Foreskin keratinocyte (primary cell): ENCODE measurements at places on chromosomes 1 and 21.

DNA sequence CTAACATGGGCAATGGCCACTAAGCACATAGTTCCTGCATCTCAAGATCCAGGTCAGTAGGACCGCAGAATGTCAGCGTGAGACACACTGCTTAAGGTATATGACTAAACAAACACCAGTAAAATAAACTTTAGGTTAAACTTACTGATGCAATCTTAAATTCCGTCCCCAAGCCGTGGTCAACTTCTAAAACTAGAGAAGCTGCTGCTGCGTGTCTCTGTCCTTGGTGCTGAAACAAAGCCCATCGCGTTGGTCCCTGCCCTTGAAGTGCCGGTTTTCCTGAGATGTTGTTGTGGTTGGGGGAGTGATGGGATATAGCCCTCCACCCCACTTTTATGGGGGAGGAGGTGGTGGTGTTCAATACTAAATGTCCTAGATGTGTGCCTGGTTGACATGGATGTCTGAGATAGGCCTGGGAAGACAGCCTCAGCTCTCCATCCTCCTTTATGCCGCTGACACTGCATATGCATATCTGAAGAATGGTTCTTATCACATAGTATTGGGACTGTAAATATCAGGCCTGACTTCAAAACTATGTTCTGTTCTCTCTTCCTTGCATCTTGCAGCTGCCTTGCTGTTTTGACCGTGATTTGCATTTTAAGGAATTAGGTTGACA is 72.0 kb upstream of the KCNA3 start:
- DNase-seq, result peak; percentile 44

- no peak for DNase-seq
These were observed 10.5 kb upstream of the SPEN start for GRCh38 chr1:15836772-15837669.

DNA sequence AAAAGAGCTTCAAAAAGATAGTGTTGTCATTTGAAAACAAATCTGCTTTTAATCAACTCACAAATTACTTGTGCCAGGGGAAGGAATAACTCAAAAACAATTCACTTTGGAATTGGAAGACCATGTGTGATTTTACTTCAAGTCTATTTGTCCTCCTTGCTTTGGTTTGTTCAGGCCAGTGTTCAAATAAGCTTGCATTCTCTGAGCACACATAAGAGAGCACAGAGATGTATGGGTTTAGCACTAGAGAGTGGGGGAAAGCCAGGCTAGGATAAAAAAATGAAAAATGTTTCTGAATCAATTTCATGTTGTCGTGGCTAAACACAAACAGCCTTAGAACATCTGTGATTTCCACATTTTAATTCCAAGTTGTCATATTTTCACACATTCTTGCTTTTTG is 325.7 kb upstream of the LYPLAL1 start:
- DNase-seq, result no peak

- DNase-seq, result no peak
These were observed 46.9 kb downstream of the SKI start for GRCh38 chr1:2274929-2275475.

DNA sequence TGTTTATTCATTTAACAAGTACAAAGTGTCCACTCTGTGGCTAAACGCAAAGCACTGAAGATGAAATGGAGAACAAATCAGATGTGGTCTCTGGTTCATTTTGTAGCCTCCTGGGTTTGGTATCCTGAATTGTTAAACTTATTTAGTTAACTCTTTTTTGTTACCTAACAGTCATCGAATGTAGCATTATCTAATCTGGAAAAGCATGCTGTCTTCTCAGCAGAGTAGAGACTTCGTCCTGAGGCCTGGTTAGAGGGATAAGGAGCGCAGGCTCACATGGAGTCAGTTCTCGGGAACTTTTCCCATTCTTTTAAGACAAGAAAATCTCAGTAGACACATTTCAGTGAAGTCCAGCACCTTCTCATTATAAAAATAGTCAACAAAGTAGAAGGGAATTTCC is 33.1 kb upstream of the SH3D21 start:
- no peak for DNase-seq

- DNase-seq, result no peak
These were observed 73.9 kb downstream of the CD58 start for GRCh38 chr1:116496898-116497297.

GRCh38 chr1:85314726-85315125 is 38.3 kb upstream of the BCL10 start:
- DNase-seq, result no peak

DNA sequence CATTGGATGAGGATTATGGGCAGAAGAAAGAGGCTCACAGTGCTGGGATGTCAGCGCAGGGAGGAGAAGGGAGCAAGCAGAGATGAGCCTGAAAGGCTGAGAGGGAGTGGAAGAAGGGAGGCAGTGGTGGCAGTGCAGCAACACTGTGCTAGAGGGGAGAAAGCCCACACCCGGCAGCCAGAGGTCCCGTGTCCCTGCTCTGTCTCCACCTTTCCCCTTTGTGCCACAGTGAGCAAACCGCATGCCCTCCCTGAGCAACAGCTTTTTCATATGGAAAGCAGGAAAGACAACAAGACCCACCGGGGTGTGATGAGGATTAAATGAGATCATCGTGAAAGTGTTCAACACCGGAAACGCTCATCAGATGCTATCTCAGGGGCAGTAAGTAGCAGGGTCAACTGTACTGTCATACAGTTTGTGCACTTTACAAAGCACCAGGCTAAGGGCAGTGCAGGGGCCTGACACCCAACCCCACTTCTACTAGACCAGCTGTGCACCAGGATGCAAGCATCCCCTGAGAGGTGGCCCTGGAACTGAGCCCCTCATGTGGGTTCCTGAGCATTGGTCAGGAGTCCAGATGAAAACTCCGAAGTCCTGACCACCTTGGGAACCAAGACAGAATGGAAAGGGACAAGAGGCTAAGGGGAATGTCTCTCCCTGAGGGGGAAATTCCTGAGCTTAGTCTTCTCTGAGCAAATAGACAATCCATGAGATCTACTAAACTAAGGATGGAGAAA is 9.1 kb downstream of the NHLH1 start:
- no peak for DNase-seq

- no peak for DNase-seq
These were observed 342.6 kb upstream of the PKN2 start for GRCh38 chr1:88341447-88341846.

DNA sequence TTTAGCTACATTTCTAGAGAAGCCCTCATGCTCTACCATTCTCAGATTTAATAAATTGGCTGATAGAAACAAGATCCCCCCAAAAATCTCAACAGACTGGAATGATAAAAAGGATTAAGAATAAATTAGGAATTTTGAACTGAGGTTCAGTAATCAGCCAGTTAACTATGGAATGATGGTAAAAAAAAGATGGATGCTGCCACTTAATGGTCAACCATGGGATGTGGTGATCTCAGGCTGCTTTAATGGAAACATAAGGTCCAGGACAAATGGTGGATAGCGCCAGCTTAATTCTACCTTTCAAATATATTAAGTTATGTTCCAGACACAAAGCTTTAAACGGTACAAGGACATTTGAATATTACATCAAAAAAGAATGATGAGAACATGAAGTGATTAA is 49.9 kb downstream of the CCN1 start:
- no peak for DNase-seq

DNA sequence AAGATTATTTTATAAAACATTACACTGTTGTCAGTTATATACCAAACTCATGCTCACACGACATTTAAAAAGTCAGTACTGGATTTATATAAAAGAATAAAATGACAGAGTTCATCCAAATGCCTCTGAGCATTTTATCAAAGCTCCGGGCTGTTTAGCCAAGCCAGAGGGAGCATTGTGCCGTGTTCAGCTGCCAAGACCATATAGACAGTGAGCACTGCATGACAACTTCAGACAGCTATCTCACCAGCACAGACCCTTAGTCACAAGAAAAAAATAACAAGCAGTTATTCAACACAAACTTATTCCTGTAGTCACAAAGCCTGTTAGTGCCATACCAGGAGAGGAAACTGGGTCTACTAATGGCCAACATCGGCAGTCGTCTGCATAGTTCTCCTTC is 88.0 kb upstream of the PBX1 start:
- DNase-seq, result no peak

DNA sequence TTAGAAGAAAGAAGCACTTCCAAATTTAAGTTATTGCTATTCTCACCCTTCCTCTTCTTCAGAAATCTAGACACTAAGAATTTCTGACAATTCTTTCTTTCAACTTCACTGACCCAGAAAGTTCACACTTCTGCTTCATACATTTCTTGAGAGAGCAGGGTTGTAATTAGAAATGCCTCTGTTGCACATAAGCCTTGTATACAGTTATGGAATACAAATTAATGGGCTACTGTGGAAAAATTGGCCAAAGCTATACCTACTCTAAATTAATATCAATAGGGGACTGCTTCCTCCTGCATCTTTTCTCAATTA is 1.5 kb downstream of the TNFSF18 start:
- no peak for DNase-seq

GRCh38 chr1:208423526-208423925 is 179.3 kb upstream of the PLXNA2 start:
- DNase-seq, result no peak

- no peak for DNase-seq
These were observed 7.2 kb upstream of the LBR start for GRCh38 chr1:225435076-225435475.

GRCh38 chr1:234564035-234565029 is 45.6 kb downstream of the IRF2BP2 start:
- DNase-seq, result peak; percentile 100

DNA sequence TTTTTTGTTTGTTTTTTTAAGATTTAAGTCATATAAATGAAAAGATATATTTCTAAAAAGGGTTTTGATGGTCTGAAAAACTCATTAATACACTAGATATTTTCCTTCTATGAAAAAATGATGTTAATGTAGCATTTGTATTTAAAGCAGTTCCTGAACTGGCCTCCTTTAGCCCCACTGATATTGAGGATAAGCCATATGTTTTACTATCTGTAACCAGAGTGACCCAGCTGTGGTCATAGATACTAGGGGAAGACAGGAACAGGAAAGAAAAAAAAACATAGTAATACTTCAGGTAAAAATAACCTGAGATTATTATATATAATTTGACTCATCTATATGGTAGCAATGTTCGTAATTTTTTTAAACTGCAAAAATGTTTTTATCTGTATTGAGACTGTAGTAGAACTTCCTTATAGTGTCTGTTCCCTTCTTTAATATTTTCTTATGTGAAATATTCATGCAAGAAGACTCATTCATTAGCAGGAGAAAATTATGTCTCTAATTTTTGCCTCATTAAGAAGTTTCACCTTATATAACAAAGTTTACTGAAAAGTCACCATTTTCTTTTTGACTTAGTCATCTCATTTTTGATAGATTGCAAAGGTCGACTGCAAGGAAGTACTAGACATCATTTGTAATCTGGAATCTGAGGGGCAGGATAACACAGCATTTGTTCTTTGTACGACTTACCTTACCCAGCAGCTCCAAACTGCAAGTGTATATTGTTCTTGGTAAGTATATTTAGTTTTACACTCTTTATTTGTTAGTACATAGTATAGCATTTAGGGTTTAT is 25.6 kb upstream of the TMCO2 start:
- no peak for DNase-seq

- DNase-seq, result no peak
These were observed 785.1 kb downstream of the LTN1 start for GRCh38 chr21:28207436-28208173.

DNA sequence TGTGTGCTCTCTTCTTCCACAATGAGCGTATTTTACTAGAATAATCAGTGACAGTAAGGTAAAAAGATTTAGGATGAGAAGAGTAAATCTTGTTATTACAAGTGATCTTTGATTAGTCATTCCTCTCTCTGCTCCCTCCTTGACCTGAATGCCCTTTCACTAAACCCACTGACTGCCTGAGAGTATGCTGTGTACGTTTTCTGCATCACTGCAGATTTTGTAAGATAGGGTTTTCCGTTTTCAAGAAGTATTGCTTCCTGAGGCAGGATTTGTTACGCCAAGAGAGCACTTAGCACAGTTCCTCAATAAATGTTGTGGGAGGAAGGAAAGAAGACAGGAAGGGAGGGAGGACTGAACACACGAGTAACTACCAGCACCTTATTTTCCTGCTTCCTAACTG is 7.7 kb upstream of the LAMB3 start:
- DNase-seq, result peak; percentile 87
